ENCODE measurements at places on chromosomes 5 and 9.
A peak's percentile ranks its signal among the peaks of the same experiment; 100 is the strongest.

DNA sequence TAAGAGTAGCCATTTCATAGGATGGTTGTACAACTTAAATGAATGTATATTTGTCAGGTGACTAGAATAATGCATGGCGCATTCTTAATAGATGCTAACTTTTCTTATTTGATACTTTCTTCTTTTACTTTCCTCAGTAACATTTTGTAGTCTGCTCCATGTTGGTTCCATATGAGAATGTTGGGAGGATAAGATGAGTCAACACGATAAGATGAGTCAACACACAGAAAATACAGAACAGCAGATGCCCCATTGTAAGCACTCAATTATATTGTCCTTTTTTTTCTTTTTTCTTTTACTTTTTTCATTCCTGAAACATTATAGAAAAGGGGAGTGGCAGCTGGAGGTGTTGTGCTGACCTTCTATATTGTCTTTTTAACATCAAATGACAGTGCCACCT lies 92.3 kb upstream of the SPATA31C2 start:
- no peak for DNase-seq

DNA sequence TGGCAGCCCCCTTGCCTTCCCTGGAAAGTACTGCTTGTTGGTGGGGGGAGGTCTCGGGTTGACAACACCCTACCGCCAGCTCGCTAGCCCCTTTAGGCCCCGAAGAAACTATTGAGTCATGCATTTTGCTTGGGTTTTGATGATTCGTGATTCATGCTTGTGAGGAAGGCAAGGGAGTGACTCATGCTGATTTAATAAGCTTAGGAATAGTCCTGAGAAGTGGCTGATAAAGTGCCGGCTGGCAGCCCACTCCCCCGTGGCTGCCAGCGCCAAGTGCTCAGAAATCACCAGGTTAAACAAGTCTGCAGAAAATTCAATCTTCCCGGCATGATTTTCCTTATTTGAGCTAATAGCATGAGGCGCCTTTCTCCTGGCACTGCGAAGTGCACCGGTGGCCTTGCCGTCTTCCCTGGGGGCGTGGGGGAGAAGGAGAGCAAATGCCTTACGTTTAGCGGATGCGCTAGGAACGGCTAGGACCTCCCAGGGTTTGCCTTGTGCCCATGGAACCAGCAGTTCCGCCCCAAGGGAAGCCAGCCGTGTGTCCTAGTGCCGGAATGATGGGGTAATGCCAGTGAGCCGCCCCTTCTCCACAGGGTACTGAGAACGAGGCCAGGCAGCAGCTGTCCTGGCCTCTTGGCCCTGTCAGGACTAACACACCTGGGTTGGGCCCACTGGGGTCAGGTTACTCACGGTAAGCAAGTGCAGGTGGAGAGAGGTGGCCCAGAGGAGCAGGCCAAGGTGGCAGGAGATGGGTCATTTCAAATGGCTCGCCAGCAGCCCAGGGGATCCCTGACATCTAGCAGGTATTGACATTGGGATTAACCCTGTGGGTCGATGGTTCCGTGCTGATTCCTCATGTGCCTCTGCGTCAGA lies 151.9 kb downstream of the MACROH2A1 start:
- no peak for DNase-seq

DNA sequence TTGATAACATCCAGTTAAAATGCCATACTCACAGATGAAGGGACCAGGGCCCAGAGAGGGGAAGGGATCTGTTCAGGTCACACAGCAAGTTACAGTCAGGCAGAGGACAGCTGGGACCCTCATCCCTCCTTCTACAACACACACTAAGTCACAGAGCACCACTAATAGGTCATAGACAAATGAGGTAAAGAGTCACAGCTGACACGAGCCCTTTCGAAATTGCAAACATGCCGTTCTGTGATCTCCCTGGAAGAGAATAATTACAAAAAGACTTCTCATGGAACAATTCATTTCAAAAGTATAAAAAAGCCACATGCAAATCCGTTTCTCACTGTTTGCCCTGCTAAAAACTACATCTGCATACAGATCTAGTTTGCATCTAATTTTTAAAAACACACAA lies 15.5 kb downstream of the IGFBPL1 start:
- no peak for DNase-seq

DNA sequence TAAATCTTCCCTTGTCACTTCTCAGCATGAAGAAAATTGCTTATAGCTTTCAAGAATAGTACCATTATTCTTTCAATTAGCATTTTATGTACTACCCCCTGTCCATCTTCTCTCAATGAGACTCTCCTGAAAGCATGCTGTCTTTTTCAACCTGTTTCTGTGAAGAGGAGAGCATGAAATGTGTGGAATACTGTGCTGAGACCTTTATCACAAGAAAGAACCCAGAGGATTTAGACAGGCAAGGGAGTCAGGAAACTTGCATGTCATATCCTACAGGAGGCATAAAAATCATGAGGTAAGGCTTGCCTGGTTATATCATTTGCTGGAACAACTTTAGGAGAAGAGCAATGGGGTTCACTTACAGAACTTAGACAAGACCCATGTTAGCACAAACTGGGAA lies 56.7 kb upstream of the LPAR1 start:
- DNase-seq: no peak

GRCh38 chr5:22591461-22591860 lies 261.7 kb downstream of the CDH12 start:
- no peak for DNase-seq

- DNase-seq: no peak
These were observed 2202.9 kb upstream of the WWC1 start for GRCh38 chr5:166088389-166089039.

DNA sequence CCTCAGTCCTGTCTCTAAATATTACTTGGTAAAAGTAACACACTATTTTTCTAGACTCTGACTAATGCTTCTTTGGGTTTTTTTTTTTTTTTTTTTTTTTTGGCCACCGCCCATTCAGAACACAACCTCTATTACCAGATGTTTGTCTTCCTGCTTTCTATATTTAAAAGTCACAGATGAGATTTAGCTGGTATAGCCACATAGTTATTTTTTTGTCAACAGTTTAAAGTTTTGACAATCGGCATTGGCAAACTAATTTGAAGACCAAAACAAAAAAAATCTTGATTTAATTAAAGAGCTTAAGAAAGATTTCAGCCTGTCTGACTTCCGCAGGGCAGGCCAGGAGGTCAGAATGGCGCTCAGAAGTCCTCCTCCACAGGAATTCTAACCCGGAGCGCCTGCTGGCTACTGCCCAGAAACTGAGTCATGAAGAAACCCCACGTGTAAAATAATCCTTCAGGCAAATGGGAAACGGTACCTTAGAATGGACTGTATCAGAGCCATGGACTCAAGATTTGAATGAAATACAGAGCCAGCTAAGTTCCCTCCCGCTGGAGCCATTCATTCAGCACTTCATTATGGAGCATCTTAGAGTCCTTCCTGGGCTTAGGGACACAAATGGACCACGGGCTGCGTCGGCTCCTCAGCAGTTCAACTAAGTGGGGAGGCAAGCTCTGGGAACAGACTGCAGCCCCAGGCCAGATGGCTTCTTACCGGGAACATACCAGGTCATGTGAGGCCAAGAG lies 55.6 kb downstream of the PTPDC1 start:
- DNase-seq: no peak

DNA sequence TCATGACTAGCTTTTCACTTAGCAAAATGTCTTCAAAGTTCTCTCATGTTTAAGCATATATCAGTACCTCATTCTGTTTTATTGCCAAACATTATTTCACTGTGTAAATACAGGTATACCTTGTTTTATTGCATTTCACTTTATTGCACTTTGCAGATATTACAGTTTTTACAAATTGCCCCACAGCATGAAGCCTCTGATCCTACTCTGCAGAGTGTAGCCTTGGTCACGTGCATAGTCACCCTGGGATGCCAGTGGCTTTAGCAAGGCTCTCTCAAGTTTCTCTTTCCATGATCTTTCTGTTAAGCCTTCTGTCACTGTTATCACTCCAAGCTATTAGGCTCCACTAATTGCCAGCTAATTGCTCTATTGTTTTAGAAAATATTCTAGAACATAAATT lies 182.2 kb upstream of the GRIA1 start:
- no peak for DNase-seq

- DNase-seq: no peak
These were observed 6.2 kb downstream of the OXCT1 start for GRCh38 chr5:41863871-41864486.

DNA sequence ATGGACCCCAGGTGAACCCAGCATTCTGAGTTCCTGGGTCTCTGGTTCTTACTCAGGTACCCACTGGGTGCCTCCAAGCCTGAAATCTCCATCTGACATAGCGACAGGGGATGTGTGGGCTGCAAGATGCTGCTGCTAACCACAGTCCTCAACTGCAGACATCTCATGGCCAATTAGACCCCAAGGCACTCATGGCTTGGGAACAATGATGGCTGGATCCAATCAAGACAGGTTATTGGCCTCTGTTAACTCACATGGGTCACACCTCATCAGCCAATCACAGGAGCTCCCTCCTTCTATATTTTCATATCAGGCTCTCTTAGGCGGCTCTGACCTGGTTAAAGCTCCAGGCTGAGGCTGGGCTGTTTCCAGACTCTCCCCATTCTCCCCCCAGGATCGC lies 57.0 kb downstream of the CXXC5 start:
- DNase-seq: no peak

GRCh38 chr5:98997000-98997399 lies 68.2 kb upstream of the CHD1 start:
- peak; percentile 44 for DNase-seq

- no peak for DNase-seq
These were observed 14.9 kb upstream of the GABRG2 start for GRCh38 chr5:162052676-162053075.

- peak; percentile 20 for DNase-seq
These were observed 36.2 kb downstream of the SH3PXD2B start for GRCh38 chr5:172417983-172418630.

DNA sequence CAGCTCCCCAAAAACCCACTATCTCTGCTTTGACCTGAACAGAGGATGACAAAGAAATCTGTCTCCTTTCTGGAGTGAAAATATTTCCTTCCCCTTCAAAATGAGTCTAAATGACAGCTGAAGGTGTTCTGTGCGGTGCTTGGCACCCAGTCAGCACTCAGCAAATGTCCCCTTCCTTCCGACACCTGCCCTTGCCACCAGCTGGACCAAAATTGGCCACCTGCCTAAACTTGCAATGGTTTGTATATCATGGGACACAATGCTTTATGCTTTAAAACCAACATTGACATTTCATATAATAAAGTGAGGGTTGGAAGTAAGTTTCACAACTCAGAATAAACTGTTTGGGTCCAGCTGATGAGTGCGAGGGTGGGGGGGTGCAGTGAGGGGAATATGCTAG lies 7.5 kb upstream of the TTC1 start:
- DNase-seq: no peak

- DNase-seq: no peak
These were observed 126.3 kb downstream of the ATPSCKMT start for GRCh38 chr5:10123254-10123989.

All from HepG2 (cell line).